ENCODE measurements at places on chromosomes 7 and 10.

- DNase-seq = no peak
Measured at GRCh38 chr7:70017357-70017756, 419.1 kb downstream of the AUTS2 start.

DNA sequence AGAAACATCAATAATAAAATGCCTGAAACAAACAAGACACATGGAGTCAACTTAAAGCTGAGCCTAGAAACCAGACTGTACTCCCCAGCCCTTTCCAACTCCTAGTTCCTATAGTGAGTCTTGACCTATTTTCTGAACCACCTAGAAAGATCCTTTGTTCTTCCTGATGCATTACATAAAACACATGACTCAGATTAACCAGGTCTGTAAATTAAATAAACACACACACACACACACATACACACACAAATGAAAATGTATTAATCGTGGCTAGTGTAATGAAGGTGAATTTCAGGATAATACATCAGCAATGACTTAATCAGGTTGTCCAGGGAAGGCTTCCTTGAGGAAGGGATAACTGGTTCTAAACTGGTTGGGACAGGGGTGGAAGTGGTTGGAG, 104.7 kb downstream of the ST8SIA6 start:
- DNase-seq = no peak

GRCh38 chr7:19554581-19554980, 154.3 kb downstream of the POLR1F start:
- DNase-seq = no peak

DNA sequence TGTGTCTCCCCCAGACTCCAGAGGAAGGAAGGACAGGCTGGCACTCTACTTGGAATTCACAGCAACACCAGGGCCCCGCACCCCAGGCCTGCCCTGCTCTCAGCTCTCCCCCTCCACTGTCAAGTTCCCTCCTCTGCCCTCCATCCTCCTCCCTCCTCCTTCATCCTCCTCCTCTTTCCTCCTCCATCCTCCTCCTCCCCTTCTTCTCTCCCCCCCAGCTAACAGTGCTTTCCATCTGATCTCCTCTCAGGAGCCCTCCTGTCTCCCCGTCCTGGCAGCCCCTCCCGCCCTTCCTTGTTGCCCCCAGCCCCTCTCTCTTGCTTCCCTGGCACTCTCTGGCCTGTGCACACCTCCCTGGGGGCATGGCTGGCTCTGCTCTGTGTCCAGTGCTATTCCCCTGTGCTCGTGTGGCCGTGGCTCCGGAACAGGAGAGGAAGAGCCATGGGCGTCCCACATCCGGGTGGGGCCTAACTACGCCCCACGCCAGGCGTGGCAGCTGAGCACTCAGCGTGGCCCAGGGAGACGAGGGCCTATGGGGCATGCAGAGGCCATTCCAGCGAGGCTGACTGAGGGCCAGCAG, 64.2 kb downstream of the PWWP2B start:
- DNase-seq = no peak

DNA sequence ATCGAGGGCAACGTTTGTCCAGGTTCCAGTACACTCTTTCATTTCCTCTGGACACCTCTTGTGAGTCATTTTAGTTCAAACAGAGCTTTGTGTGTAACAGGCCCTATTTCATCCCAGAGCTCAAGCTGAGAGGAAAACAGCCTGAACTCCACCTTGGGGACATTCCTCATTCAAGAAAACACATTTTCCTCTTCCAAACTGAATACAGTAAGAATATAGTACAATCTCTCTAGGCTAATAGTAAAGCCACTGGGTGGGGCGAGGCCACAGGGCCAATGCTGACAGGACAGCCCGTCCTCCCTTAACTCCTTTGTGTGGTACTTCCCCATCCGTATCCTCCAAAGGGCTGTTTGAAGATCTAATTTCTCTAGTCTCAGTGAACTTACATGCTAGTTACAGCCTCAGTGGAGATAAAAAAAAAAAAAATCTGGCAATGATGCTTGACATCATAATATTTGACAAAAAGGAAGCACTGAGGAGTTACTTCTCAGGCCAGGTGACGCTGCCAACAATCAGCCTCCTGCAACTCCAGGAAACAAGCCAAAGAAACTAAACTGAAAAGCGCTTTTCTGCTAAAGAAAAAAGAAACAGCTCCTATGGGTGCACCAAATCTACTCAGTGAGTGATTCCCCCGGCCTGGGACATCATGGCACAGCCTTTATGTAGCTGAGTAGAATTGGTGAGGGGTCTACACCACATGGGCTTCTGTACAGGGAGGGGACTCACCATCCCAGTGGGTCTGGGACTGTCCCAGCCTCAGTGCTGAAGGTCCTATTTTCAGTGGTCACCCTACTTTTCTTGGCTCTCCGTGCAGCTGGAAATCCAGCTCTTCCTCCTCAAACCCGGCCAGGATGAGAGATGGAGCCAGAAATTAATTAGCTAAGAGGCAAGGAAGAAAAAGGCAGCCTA, 238.2 kb upstream of the NEBL start:
- DNase-seq = no peak

DNA sequence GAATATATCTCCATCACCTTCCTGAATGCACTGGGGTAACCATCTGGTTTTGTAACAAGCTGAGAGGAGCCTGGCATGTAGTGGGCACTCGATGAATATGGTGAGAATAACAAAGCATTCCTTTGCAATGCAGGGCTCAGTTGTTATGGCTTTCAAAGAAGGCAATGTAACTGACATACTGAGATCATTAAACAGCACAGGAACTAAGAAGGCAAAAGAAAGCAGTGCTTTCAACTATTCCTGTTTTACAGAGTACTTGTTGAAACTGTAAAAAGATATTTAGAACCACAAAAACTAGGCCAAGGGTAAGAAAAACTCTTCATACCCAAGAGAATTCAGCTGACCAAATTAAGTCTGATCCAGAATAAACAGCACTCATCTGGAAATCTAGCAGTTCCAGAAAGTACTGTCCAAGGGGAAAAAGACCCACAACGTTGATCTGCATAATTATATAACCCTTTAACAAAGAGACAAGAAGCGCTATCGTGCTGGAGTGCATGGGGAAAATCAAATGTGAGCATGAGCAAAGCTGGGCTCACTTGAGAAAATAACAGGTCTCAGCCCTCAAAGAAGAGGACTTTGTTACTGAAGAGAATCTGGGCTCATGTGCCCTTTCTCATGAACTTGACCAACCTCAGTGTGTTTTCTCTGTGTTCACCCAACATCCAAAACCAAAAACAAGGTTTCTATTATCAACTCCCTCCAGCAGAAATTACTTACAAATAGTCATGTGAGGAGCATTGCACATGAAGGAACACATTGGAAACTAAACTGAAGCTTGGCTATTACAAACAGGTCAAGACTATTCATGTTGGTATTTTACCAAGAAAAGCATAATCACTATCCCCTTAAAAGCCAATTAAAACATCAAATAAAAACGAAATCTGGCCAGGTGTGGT, 116.2 kb downstream of the AVL9 start:
- no peak for DNase-seq

GRCh38 chr10:76911184-76911583, 726.4 kb downstream of the KCNMA1 start:
- DNase-seq = no peak

GRCh38 chr7:77867537-77867865, 68.9 kb downstream of the PHTF2 start:
- DNase-seq = no peak

Measured in CD4-positive, alpha-beta T cell treated with Interleukin-12 subunit alpha and Interleukin-12 subunit beta, for 1 hour (primary cell).